Epithelial cell of esophagus (primary cell): ENCODE measurements at places on chromosomes 13 and 19.
A peak's percentile ranks its signal among the peaks of the same experiment; 100 is the strongest.

DNA sequence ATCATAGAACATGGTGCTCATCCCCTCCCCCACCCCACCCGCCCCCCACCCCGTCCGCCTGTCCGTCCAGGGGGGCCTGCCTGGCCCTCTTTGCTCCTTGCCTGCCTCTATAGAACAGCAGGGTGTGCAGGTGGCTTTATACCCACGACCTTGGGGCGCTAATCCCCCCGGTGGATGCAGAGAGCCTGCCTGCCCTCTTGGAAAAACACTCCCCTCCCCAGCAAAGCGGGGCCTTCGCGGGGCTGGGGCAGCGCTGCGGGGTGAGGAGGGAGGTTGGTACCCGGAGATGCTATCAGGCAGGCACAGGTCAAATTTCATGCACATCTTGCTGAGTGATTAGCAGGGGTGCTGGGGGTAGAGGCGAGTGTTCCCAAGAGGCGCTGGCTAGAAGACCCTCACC is 21.9 kb downstream of the RFX1 start:
- no peak for DNase-seq

DNA sequence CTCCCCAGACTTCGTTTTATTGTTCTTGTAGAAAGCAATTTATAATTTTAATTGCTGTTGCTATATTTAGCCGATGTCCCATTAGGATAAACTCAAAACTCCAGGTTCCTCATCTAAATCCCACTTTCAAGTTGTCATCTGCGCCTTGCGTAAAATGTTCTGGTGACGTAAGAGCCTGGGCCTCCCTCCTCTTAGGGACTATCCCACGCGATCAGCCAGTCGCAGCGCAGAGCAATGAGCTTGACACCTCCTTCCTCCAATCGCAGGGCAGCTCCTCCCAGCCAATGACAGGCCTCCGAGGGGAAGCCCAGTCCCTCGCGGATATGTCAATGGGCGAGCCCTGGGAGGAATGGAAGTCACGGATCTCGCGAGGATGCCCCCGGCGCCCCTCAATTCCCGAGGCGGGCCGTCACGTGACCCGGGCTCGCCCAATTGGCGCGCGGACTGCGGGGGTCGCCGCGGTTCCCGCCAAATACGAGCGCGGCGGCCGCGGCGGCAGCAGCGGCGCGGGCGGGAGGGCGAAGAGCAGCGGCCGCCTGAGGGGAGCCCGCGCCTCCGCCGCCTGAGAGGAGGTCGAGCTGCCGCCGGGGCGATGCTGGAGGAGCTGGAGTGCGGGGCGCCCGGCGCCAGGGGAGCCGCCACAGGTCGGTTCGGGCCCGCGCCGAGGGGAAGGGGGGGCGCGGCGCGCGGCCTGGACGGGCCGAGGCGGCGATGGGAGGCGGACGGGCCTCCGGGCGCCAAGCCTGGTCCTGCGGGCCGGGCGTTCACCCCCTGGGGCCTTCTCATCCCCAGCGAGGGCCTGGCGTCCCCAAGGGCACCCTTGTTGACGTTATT is at the start of gene CHAF1A:
Gene CHAF1A, plus strand, starts transcription at position 470 of the 834 bp plus-strand sequence. Its CDS starts 123 bp downstream, at position 593.
- DNase-seq: peak; percentile 100

DNA sequence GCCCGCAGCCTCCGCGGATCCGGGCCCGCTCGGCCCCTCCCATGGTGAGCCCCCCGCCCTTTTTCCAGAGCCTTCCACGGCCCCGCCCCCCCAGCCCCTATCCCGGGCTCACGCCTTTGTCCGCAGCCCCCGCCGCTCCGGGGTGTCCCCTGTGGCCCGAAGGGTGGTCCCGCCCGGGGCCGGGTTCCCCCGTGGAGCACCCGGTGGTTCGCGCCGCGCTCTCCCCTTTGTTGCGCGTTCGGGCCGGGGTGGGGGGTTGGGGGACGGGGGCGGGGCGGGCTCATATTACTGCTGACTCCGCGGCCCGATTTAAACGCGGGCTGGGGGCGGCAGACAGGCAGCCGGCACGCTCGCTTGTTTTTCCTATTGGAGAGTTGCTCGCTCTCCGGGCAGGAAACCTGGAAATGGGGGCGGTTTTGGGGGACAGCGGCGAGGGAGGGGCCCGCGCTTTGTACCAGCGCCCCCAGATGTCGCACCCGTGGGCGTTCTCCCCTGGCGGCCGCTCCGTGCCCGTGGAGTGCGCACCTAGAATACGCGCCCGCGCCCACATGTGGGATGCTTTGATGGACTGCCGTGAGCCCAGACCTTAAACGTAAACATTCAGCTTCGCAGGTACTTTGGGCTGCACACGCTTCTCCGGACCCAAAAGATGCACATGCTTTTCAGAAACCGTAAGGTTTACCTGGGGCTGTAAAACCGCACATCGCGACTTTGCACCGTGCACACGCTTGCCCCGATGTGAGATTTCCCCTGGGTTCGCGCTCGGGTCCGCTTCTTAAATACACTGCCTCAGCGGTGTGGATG is 699 bp downstream of the PTOV1 start:
- DNase-seq: peak; percentile 14

DNA sequence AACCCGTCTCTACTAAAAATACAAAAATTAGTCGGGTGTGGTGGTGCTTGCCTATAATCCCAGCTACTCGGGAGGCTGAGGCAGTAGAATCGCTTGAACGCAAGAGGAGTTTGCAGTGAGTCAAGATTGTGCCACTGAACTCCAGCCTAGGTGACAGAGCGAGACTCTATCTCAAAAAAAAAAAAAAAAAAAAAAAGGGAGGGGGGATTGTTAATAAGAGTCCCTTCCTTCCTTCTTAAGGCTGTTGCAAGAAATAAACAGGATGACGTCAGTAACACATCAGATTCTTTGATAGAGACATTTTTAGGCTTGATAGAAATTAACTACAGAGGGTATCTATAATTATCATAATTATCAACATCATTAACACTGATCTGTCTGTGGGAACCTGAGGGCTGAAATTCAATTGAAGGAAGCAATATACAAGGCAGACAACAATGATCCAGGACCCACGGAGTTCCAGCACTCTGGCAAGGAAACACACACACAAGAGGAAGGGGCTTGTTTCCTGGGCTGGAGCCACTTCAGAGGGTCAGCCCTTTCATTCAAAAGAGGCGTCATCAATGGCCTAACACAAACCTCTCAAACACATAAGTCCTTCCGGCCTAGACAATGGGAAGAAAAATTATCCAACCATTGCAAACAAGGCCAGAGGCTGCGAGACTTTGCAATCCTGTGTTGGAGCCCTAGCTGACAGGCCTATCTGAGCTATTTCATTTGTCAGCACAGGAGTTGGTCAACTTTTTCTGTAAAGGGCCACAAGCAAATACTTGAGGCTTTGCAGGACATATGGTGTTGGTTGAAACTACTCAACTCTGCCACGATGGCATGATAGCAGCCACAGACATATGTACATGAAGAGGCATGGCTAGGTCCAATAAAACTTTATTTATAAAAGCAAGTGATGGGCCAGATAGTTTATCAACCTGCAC is 105.2 kb downstream of the INSR start:
- no peak for DNase-seq

DNA sequence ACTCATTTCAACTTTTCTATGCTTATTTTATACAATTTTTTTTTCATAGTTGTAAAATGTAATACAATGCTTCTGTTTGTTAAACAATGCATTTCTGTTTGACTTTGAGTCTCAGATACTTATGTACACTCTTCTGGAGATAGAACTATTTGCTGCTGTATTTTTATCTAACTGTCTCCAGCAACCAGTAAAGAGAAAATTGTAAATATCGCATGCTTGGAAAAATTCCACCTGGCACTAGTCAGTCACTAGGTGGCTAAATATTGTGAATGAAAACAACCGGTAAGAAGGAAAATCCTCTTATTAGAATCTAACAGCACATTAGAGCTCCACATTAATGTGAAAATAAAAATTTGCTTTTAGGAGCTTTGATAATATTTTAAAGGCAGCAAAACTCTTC is 876.5 kb downstream of the PCDH9 start:
- no peak for DNase-seq

- DNase-seq: peak; percentile 45
Observed at GRCh38 chr13:101523154-101524131, 71.0 kb downstream of the ITGBL1 start.

DNA sequence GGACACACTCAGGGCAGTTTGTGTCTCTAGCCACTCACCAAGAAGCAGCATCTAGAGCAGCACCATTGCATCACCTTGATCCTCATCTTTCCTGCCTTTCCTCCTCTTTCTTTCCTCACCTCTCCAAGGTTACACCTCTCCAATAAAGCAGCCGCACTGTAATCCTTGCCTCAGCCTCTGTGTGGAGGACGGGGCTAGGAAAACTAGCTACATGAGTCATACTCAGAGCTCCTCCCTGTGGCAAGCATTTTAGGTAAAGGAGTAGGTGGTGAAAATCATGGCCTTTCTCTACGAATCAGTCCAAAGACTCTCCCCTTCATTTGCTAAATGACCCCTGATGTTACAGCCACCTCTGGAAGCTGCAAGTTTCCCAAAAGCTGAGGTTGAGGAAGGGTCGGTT is 108.9 kb downstream of the DNAJC15 start:
- DNase-seq: peak; percentile 80

DNA sequence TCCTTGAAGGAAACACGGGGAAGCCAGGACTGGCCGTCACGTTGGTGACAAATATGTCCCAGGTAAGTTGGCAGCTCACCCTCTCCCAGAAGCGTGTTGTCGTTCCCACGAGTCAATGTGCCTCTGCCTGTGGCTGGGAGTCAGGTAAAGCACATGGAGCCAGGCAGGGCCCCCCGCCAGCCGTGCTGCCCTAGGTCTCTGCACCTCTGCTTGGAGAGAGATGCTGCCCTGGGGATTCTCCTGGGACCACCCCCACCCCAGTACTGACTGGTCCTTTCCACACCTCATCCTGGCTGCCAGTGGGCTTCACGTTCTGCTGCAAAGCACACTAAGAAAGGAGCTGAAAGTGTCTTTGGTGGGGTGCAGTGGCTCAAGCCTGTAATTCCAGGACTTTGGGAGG is 9.9 kb downstream of the ZNF114 start:
- no peak for DNase-seq

- DNase-seq: peak; percentile 70
Observed at GRCh38 chr19:43526884-43527859, at the start of gene ETHE1. ETHE1 (minus strand) TSS chr19:43527201; CDS start chr19:43527177, 24 bp downstream.

- DNase-seq: peak; percentile 90
Observed at GRCh38 chr13:40233731-40234195, 432.7 kb downstream of the FOXO1 start.

GRCh38 chr19:31670931-31671330 is 321.7 kb upstream of the TSHZ3 start:
- DNase-seq: no peak
